Keratinocyte (primary cell): ENCODE measurements at places on chromosomes 6 and 20.

- H3K27me3 ChIP-seq, result no peaks in the 10 kb centered on the region
- peaks cover 44% of the 10 kb centered on the region for H3K4me1 ChIP-seq
- H3K36me3 ChIP-seq, result no peaks in the 10 kb centered on the region
- no peak for DNase-seq
Observed at GRCh38 chr6:106084106-106084988, 1.8 kb upstream of the PRDM1 start.

DNA sequence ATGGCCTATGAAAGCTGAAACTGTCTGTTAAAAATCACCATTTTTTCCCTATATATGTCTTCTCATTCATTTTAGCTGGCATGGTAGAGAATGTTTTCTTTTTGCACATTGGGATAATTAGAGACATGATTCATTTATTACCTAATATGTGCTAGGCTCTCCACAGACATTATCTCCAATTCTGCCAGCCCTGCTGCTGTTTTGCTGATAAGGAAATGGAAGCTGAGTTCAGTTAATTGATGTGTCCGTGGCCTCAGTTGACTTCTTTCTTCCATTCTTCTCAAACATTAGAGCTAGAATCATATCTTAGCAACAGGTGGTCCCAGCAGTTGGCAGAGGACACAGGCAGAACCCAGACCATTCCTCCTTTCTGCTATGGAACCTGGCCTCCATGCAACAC, 644.1 kb upstream of the CITED2 start:
- H3K27ac ChIP-seq, result no peak overlapping the region
- H3K36me3 ChIP-seq, result no peaks in the 10 kb centered on the region
- no peaks in the 10 kb centered on the region for H3K4me1 ChIP-seq
- DNase-seq, result no peak
- no peaks in the 10 kb centered on the region for H3K27me3 ChIP-seq
- no peak overlapping the region for H3K4me3 ChIP-seq

- no peaks in the 10 kb centered on the region for H3K4me1 ChIP-seq
- H3K27ac ChIP-seq, result no peak overlapping the region
- H3K36me3 ChIP-seq, result peaks cover 3% of the 10 kb centered on the region
- no peaks in the 10 kb centered on the region for H3K27me3 ChIP-seq
- no peak for DNase-seq
Observed at GRCh38 chr6:128158496-128158895, 257.6 kb upstream of the THEMIS start.

DNA sequence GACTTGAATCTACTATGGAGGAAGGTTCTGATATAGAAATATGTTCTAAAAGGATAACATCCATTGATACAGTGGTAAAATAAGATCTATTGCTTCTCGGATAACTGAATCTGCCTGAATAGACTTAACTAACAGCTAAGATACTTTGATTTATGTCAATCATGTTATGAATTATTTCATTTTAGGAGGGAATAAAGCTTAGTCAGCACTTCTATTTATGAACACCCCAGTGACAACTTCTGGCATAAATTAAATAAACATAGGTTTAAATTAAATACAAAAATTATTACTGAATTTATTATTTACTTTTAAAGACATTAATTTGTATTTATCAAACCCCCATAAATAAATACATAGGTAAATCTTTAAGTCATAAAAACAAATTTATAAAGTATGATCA, 69.3 kb downstream of the IMPG1 start:
- no peak overlapping the region for H3K4me3 ChIP-seq
- H3K27me3 ChIP-seq, result no peaks in the 10 kb centered on the region
- no peaks in the 10 kb centered on the region for H3K4me1 ChIP-seq
- H3K36me3 ChIP-seq, result no peaks in the 10 kb centered on the region

- no peaks in the 10 kb centered on the region for H3K27me3 ChIP-seq
- no peak overlapping the region for H3K27ac ChIP-seq
- H3K36me3 ChIP-seq, result no peaks in the 10 kb centered on the region
- H3K4me3 ChIP-seq, result no peak overlapping the region
Observed at GRCh38 chr6:132413499-132413802, 12.2 kb upstream of the MOXD1 start.

DNA sequence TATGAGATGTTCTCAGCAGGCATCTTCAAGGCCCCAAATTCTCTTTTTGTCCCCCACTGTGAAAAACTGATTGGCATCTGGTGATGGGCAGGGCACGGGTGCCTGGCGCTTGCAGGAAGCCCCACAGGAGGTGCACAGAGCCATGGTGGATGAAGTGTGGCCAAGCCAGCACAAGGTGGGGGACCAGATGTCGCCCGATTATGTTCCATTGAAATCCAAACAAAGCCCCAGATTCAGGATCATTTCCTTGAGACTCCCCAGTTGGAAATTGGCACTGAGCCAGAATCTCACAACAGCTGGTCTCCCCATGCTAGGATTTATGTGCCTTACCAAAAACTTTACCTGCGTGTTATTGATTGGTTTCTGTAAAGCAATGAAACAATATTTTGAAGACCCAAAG, 186.1 kb downstream of the ADAT2 start:
- no peak for DNase-seq
- no peaks in the 10 kb centered on the region for H3K27me3 ChIP-seq
- H3K4me3 ChIP-seq, result no peak overlapping the region
- no peak overlapping the region for H3K27ac ChIP-seq
- no peaks in the 10 kb centered on the region for H3K36me3 ChIP-seq
- peaks cover 5% of the 10 kb centered on the region for H3K4me1 ChIP-seq

DNA sequence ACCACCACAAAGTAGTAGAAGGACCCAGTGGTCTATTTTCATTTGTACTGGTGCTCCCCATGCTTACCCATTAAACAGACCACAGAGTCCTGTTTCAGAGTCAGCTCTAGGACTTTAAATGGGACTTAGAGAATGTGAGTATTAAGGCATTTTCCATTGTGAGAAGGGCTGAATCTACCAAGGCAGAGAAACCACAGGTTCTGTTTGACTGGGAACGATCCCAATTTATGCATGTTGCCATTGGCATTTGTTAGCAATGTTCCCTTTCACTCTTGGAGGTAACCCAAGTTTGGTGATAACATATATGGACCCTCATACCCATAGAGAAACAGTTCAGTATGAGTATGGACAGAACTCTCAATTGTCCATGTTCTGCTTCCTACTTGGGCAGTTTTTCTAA, 672.8 kb downstream of the KIF16B start:
- H3K27ac ChIP-seq, result no peak overlapping the region
- H3K4me3 ChIP-seq, result no peak overlapping the region
- H3K36me3 ChIP-seq, result no peaks in the 10 kb centered on the region
- H3K4me1 ChIP-seq, result no peaks in the 10 kb centered on the region
- no peak for DNase-seq
- no peaks in the 10 kb centered on the region for H3K27me3 ChIP-seq

DNA sequence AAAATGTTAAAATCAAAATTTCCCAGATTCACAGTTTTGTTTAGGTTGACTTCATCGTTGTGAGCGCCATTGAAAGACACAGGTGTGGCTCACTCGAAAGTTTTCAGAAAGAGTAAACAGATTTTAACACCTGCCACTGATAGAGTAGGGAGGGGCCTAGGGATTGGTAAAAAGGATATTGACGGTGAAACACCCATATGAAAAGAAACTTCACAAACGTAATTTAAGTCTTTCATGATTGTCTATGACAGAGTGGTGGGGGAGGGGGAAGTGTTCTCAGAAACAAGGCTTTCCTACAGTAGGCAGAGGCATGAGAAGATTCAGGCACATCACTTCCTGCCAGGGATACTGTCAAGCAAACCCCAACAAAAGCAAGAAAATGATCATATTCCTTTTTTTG, 101.4 kb downstream of the PERP start:
- no peak for DNase-seq
- H3K4me1 ChIP-seq, result peaks cover 21% of the 10 kb centered on the region
- H3K27ac ChIP-seq, result no peak overlapping the region
- H3K4me3 ChIP-seq, result no peak overlapping the region
- no peaks in the 10 kb centered on the region for H3K36me3 ChIP-seq

GRCh38 chr20:23244156-23244915, 106.3 kb upstream of the NXT1 start:
- H3K4me1 ChIP-seq, result no peaks in the 10 kb centered on the region
- peaks cover 5% of the 10 kb centered on the region for H3K27me3 ChIP-seq
- H3K36me3 ChIP-seq, result no peaks in the 10 kb centered on the region
- no peak overlapping the region for H3K4me3 ChIP-seq
- no peak overlapping the region for H3K27ac ChIP-seq
- no peak for DNase-seq
